ENCODE measurements at places on chromosomes 7 and 10.
A peak's percentile ranks its signal among the peaks of the same experiment; 100 is the strongest.

- DNase-seq: no peak
Measured at GRCh38 chr7:81533426-81533825, 236.4 kb downstream of the HGF start.

- peak; percentile 98 for DNase-seq
Measured at GRCh38 chr10:51879238-51879637, 179.8 kb upstream of the CSTF2T start.

DNA sequence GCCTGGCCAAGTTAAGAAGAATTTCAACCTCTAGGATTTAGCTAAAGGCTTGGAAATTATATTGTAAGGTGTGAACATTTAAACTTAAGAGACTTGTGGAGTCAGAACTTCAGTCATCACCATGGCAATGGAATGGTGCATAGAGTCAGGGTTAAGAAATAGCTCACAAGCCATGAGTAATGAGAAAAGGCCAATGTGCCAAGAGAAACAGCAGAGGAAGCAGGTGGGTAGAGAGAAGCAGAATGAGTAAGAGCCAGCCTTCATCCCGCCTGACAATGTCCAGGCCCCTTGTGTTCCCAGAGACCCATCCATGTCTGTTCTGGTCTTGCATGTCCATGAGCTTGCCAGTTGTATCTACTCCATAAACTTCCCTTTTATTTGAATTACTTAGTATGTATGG lies 62.6 kb upstream of the TBX20 start:
- DNase-seq: no peak

DNA sequence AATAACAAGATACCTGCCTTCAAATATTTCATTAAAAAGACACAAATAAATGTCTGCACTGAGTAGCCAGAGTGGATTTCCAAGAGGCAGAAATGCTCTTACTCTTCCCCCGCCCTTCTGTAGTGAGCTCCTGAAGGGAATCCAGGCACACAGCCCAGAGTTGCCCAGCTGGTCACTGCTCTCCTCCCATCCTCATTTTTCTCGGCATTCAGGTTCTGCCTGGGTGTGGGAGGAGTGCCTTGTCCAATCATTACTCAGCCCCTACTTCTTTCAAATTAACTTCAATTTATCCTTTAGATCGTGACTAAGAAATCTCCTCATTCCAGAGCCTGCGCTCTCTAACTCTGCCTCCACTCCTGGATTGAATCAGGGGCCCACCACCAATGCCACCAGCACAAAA lies 12.2 kb downstream of the CCDC6 start:
- DNase-seq: peak; percentile 59

DNA sequence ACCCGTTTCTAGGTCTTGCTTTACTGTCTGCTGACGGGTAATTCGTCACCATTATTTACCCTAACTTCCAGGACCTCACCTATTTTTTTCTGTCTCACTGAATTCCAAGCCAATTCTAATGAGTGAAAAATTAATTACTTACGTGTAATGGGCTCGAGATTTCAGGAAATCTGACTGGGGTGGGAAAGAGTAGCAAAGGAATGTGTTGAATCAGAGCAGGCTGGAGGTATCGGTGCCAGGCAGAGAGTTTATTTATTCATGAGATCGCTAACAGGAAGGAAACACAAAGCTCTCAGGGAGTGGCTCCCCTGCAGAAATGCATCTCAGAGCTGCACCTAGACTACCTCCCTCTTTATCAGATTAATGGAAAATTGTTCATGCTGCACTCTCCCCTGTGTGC lies 4.0 kb upstream of the DIP2C start:
- DNase-seq: no peak

DNA sequence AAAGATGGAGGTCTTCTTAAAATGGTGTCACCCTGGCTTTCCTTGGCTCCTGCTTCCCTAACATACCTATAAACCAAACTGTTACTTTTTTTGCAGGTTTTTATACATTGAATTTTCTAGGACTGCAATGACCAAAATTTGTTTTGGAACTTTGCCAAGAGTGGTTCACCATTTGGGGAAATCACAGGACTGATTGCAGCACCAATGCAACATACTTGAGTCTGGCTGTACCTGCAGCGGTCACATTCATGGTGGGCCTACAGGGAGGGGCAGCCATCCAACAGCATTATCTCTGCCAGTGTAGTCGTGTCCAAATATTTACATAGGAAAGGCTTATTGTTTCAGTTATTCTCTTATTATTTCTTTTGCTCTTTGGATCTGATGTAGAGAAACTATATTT lies 69.0 kb downstream of the HACD1 start:
- DNase-seq: no peak

Data from GM04504 (cell line).